ENCODE measurements at places on chromosomes 11 and 22.

- no peak for DNase-seq
Observed at GRCh38 chr22:22246706-22247105, 2.1 kb downstream of the VPREB1 start.

- peak; percentile 44 for DNase-seq
Observed at GRCh38 chr11:60844045-60844869, 2.3 kb downstream of the CCDC86 start.

DNA sequence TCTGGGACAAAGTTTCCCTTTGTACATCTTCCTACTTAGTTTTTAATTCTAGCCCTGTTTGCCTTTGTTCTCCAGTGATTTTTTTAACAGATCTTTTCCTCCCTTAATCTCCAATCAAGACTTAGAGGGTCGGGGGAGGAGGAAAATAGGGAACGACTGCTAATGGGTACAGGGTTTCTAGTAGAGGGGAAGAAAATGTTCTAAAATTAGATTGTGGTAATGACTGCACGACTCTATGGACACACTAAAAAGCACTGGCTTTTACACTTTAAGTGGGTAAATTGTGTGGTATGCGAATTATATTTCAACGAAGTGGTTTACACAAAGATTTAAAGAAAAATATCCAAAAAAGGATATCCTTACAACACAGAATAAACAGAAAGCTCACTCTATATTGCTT lies 110.0 kb upstream of the SPON1 start:
- no peak for DNase-seq

DNA sequence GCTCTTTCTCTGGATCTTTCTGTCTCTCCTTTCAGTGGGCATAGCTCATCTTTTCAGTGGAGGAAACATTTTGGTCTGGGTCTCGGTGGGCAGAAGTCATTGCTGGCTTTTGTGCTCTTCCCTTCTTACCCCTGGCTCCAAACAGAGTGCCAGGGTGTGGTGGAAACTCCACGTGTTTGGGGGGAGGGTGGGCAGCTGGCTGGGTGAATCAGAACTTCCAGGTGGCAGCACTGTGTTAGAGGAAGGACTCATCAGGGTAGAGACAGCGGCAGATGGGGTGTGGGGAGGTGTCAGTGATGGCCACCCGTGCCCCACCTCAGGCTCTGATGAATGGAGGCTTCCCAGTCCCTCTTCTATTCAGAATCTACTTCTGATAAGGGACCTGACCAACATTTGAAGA lies 114.0 kb downstream of the GRIK4 start:
- DNase-seq = no peak

DNA sequence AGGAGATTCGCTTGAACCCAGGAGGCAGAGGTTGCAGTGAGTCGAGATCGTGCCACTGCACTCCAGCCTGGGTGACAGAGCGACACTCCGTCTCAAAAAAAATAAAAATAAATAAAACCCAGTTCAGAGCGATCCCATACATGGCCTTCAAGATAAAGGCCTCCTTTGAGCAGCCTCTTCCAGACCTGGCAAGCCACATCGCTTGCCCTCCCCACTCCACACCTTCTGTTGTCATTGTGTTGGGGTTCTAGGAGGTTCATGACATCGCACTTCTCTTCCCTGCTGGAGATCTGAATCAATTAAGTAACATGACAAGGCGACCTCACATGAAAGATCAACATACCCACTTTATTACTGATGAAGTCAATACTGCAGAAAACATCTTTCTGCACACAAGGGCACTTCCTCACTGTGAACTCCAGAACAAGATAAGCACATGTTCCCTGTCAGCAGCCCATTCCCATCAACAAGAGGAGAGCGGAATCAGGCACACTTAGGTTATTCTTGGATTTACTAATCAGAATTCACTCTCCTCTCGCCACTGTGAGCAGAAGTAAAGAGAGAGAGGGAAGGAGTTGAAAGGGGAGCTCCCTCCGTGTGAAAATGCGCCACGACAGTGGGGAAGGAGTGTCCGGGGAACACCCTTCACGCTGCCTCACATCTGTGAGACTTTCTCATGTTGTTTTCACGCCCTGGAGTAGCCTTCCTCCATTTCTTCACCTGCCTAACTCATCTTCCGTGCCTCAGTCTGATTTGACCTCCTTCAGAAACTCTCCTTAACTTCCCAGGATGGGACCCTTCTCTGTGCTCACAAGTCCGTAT lies 38.3 kb downstream of the SC5D start:
- DNase-seq = no peak

- peak; percentile 54 for DNase-seq
Observed at GRCh38 chr11:109037856-109038780, 373.2 kb downstream of the DDX10 start.

DNA sequence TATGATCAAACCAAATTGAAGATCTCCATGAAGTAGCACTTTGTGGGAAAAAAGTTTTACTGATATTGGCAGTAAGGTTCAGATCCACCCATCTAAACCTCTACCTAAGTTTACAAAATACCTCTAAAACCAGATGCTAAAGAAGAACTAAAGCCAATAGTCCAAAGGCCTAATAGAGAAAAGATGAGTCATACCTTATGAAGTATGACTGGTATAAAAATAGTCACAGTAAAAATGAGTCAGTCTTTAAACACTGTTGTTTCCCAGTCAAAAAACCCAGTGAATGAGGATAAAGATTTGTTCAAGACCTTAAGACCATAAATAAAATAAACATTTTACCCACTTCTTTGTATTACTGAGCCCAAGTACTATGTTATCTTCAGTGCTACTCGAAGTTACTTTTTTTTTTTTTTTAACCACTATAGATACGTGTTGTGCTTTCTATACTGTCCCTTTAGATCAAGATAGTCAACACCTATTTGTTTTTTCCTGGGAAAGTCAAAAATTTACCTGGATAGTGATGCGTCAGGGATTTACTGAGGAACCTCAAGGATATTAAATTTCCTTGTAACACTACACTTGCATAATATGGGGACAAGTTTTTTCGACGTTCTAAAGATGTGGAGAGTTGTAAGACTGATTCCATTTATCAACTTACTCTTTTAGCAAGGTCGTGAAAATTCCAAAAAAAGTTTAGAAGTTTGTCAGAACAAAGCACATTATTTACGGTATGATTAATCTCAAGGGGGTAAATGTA lies 87.3 kb downstream of the CCDC73 start:
- peak; percentile 69 for DNase-seq

- DNase-seq = no peak
Observed at GRCh38 chr22:50326225-50326955, 422 bp downstream of the DENND6B start.

DNA sequence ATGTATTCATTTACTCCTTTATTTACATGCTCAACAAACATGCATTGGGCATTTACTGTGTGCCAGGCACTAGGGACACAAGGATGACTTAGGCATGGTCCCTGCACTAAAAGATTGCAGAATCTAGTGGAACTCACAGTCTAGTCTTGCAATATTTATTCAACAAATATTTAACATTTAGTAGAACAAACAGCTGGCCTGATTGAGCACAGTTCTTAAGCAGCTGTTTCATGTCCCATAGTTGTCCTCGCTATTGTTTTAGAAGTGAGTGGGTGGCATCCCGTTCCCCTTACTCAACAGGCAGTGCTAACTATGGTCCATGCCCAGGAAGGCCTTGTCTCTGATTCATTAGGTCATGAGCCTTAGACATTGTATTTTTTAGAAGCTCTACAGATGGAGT lies 459.9 kb upstream of the CADM1 start:
- DNase-seq = no peak

DNA sequence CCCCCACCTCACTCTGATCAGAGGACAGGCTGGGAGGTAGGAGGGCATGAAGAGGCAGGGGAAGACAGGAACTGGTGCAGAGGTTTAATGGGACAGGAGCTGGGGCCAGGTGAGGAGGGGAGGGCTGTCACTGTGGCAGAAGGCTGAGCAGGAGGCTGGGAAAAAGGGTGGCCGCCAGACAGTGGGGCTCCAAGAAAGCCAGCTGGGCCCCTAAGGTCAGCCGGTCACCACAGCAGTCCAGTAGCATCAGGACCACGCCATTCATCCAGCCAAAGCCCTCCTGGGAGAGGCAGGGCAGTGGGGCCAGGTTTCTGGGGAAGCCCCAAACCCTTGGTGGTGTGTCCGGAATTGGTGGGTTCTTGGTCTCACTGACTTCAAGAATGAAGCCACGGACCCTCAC lies 8.5 kb upstream of the TREH start:
- no peak for DNase-seq

DNA sequence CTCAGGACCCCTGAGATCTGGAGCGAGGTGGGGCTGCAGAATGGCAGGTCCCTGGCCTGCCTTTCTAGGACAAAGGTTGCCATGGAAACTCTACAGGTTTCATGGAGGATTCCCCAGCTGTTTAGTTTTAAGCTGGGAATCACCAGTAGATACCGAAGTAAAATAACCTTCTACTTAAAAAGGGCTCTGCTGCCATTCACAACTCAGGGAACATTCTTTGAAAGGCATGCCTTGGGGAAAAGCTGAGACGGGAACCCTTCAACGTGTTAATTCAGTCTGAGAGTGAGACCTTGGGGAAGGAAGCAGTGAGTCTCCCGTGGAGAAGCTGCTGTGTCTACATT lies 493.3 kb downstream of the BRD1 start:
- DNase-seq = no peak

GRCh38 chr11:118930094-118930712 lies 4.5 kb upstream of the BCL9L start:
- peak; percentile 77 for DNase-seq

DNA sequence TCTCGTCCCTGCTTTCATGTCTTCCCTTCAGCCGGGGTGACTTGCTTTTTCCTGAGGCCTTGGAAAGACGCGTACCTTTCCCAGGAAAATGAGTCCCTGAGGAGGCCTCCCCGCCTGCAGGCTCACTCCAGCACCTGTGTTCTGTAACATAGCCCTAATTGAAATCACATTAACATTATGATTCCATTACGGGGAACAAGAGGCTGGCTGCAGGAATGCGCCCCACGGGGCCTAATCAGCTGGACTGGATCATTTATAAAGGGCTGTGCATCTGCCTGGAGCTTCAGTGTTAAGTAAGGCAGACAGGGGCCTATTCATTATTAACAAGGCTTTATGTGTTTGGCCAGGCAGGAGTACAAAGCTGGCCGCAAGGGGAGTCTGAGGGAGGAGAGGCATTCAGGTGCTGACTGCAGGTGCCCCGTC lies 41.9 kb upstream of the TSPAN18 start:
- DNase-seq = no peak

DNA sequence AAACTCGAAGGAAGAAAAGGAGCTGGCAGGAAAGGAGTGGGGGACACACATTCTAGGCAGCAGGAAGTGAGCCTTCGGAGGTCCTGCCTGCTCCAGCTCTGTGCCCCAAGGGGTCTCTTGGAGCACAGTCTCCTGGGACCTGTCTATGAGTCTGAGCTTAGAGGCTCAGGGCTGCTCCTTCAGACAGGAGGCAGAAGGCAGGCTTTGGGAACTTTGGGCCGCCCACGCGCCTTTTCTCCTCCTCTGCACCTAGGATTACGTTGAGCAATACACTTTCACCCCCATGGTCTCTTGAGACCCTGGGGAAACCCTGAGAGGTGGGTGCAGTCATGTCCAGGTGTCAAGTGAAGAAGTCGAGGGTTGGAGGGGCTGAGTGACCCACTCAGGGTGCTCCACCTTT lies 965 bp downstream of the TCN2 start:
- DNase-seq = no peak

GRCh38 chr11:22346282-22346681 lies 8.1 kb downstream of the SLC17A6 start:
- no peak for DNase-seq

- no peak for DNase-seq
Observed at GRCh38 chr22:50007057-50007511, 5.5 kb downstream of the IL17REL start.

- no peak for DNase-seq
Observed at GRCh38 chr11:94840209-94840608, 72.1 kb downstream of the AMOTL1 start.

DNA sequence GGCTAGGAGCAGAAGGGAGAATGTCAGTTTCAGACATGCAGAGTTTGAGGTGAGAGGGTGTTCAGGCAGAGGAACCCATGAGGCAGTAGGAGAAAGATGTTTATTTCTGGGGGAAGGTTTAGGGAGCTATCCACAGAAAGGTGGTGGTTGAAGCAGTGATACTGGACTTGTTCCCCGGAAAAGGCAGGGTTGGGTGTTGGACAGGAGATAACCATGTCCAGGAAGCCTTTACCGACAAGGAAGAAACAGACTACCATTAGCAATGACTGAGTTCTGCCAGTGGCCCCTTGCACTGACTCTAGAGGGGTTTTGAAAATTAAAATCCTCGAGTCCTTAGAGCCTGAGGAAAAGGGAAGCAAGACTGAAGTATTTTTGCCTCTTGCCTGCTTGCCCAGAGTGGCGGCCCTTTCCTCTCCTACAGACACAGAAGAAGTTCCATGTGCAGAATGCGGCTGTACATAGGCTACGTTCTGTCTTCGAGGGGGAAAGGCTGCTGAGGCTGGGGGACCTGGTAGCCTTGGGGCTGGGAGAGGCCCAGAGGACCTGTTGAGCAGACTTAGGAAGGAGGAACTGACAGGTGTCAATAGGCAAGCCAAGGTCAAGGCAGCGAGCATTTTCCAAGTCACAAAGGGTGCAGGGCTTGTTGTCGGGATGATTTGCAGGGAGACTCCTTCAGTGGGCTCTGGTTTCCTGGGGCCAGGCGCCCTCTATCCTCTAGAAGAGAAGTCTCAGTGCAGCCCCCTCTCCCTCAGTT lies 146.7 kb downstream of the LDLRAD3 start:
- no peak for DNase-seq

DNA sequence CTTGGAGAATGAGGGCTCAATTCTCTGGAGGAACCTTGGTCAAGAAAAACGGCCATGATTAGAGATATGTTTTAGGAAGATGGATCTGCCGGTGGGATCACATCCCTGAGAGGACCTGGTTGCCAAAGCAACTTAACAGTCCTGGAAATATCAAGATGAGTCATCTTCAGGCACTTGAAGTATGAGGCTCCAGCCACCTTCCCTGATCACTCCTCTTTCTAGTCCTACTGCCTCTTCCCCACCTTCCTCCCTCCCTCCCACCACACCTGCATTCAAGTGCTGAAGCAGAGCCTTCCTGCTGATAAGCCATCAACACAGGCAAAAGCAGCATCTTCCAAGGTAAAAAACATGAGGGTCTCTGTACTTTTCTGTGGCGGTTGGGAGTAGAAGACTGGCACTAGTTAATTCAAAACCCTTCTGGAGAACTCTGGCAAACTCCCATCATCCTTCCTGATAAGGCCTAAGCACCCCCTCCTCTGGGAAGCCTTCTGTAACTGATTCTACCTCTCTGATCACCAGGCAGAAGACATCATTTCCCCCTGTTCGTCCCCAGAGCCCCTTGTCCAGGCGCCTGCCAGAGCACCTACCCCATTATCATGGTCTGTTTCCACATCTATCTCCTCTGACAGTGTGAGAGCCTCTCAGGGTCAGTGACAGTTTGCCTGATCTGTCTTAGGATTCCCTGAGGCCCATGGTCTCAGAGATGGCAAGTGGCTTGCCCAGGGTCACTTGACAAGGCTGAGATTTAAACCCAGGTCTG lies 79.8 kb downstream of the CLPB start:
- DNase-seq = peak; percentile 26

DNA sequence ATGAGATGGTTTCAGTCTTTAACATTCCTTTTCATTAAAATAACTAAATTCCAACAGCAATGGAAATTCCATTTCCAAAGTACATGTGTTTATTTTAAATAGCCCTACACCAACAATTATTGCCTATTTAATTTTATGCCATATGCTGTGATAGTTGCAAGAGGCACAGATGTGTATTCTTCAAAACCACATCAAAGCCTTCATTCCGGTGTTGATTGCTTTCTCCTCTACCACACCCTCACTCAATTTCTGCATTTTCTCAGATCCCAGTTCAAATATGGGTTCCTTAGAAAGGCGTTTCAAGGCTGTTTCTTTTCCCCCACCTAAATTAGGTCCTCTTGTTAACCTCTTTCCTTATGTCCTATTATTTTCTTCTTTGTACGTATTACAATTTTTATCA lies 6.0 kb upstream of the HSD17B12 start:
- no peak for DNase-seq
